DMS53 (cell line): ENCODE measurements at places on chromosomes 12 and 14.

GRCh38 chr14:54197369-54197768 lies 199.4 kb upstream of the CDKN3 start:
- DNase-seq: peak; percentile 25

DNA sequence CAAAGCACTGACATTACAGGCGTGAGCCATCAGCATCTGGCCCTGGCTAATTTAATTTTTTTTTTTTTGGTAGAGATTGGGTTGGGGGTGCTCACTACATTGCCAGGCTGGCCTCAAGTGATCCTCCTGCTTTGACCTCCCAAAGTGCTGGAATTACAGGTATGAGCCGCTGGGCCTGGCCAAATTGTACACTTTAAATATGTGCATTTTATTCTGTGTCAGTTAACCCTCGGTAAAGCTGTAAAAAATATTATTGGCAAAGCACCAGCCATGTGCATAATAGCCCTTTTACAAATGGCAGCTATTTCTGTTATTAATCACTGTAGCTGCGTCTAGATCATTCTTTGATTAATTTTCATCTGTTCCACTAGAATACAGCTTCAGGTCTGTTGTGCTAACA lies 12.0 kb downstream of the TMEM119 start:
- DNase-seq: no peak

GRCh38 chr12:25983625-25984024 lies 25.1 kb downstream of the RASSF8 start:
- DNase-seq: no peak

GRCh38 chr14:81801921-81802320 lies 268.3 kb upstream of the SEL1L start:
- DNase-seq: no peak

GRCh38 chr12:62130834-62131552 lies 129.2 kb upstream of the USP15 start:
- DNase-seq: no peak

- DNase-seq: no peak
These were observed 63.5 kb downstream of the RAD51B start for GRCh38 chr14:67882986-67883555.

DNA sequence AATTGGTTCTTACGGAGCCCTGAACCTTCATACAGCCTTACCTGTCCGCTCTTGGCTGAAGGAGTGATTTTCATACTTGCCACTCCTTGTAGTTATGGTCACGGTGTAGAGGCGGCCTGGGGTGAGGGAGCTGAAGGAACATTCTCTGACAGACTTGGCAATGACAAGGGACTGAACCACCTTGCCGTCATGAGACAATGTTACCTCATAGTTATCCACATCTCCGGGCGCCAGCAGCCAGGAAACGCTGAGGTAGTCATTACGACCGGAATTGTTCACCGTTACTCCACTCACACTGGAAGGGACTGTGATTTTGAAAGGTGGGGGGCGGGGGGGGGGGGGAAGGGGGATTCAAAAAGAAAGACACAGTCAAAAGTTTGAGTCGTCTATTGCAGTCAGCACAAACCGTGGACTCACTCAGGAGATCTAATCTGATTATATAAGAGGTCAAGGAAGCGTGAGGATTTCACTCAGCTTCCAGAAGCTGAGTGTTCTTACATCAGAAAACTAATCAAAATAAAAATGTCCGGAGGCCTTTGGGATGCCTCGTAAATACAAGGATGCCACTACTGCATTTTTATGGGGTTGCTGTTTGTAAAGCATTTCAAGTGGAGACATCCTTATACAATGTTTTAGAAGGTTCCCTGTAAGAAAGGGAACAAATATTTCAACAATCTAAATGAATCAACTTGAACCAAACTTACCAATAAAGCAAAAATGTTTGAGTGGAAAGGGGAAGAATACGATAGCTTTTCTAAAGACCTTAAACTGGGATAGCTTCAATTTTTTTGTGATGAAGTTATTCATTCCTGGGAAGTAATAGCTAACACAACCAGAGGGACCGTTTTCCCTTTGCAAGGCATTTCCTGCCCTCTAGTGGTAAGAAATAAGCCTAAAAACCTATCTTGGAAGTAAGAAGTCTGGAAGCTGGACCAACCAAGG lies 60.6 kb downstream of the PTPRB start:
- DNase-seq: peak; percentile 93

- DNase-seq: no peak
These were observed 9.1 kb downstream of the VWF start for GRCh38 chr12:6115389-6115788.

- no peak for DNase-seq
These were observed 55.5 kb downstream of the ESR2 start for GRCh38 chr14:64238631-64239030.

DNA sequence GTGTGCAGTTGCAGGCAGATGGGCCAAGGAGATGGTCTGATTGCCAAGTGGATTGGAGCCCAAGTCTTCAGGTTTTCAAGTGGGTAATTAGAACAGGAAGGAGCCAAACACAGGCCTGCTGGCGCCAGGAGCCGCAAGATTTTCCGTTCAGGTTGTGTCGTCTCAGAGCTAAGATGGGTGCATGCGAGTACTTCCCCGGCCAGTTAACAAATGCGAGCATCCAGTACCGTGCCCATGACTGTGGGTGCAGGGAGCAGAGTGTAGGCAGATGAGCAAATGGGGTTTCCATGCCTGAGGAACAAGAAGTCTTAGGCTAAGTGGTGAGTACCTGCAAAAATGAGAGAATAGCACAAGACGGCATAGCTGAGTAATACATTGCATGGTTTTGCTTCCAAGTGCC lies 90.5 kb downstream of the CHST11 start:
- no peak for DNase-seq

GRCh38 chr12:145369-145960 lies 68.5 kb downstream of the SLC6A12 start:
- no peak for DNase-seq

DNA sequence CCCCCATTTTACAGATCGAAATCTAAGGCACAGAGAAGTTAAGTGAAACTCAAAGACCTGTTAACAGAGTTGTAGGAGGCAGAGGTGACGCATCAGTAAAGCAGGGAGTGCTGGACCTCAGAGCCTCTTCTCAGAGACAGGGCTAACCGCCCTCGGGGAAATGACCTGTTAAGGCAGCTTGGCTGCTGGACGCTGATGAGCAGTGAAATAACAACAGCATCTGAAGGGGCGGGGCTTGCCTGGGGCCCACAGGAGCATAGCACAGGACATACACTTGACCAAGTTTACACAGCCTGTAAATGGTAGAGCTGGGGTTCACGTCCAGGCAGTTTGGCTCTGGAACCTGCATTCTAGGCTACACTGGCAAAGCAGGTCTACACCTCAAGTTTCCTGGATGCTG lies 39.3 kb downstream of the LRTM2 start:
- DNase-seq: peak; percentile 28

DNA sequence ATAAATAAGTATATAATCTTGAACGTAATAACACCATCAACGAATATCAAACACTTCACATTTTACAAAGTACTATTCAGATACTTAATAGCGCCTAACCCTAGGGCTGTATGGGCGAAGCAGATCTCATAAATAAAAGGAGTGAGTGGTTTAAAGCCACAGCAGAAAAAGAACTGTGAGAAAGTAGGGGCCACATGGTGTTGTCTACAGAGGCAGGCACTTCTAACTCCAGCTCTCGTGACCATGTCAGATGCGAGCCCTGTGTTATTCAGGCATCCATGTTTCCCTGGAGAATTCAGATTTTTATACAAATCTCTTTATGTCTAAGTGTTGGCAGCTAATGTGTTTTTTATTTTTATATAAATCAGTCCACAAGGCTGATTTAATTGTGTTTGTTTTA lies 212.2 kb downstream of the FBXL14 start:
- DNase-seq: no peak

DNA sequence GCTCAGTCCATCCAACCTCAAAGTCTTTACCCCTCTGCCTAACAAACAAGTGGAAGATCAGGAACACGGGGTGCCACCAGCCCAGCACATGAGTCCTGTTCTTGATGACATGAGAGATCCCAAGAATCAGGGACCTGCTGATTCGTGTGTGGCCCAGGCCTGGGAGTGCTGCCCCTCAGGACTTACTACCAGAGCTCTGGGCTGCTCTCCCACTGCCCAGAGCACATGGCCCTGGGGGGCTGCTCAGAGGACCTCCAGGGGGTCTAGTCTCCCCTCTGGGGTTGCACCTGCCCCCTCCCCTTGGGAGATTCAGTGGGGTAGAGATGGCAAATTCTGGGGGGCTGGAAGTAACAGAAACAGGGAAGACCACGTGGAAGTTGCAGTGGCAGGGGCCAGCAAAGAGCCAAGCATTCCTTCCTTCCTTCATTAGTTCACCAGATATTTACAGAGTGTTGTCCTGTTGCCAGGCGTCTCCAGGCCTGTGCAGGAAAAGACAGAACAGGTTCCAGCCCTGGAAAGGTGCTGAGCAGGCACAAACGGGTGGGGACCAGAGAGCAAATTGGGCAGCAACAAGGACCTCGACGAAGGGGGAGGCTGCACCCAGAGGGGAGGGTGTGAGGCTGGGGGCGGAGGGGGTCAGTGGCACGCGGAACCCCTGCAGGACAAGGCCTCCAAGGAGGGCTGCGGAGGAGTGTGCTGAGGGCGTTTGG lies 45.1 kb upstream of the MEG3 start:
- DNase-seq: no peak

DNA sequence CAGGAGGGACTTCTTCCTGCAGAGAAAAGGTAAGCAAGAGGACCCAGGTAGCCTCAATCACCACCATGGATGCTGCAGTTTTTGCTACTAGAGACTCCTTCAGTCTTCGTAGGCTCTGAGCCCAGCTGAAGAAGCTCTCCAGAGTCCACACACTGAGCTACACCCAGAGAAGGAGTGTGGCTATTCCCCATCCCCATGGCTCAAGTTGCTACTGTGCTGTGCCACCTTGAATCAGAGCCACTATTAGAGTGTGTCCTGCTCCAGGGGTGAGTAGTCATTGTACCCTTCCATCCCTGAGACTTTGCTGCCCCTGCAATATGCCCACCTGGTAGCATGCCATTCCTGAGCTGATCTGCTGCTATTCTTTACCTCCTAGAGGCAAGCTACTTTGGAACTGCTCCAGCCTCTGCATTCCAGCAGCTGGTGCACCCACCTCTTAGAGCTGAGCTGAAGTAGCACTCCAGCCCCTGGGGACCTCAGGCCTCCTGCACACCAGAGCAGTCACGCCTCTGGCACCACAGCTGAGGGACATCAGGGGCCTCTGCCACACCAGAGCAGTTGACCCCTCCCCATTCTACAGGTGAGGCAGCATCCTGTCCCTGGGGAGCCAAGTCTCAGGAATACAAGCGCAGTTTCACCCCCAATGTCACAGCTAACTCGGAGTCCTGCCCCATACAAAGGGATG lies 213.0 kb downstream of the TRHDE start:
- no peak for DNase-seq

GRCh38 chr12:11973396-11973795 lies 97.3 kb upstream of the BCL2L14 start:
- no peak for DNase-seq
